Stimulated activated naive B cell treated with anti-CD40 and anti-IgM and Interleukin-4, amounts not matched to agents 10 μg/mL and 1 μg/mL and 100 μg/mL, for 72 hours (primary cell): ENCODE measurements at places on chromosomes 12 and 14.

- no peak for DNase-seq
Measured at GRCh38 chr14:35117112-35117511, 4.7 kb downstream of the PPP2R3C start.

DNA sequence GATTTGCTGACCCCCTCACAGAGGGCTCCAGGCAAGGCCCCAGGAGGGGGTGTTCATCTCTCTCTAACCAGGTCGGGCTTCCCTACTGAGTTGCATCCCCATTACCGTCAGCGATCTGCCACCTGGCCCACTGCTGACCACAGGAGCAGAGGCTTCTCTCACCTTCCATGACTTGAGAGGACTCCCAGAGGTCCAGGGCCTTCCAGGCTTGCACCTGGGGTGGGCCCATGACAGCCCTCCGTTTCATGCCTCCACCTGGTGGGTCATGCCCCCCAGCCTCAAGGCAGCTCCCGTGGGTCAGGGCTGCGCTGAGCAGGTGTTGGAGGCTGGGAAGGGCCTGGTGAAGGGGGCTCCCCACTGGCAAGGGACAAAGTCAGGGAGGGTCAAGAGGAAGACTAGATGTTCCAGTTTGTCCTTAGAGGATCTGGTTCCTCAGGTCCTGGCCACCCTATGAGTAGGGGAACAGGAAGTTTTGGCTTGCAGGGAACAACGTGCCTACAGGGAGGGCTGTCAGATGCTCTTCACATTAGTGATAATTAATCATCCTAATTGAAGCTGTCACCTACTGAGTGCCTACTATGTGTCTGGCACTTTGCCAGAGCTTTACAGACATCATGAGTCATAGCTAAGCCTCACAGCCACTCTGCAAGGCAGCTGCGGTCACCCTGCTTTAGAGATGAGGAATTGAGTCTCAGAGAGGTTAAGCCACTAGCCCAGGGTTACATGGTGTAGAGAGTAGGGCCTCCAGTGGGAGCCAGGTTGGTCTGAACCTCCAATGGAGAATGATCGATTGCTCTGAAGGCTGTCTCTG, 13.8 kb downstream of the NFKBIA start:
- DNase-seq: no peak

GRCh38 chr14:99592933-99593753, 10.9 kb downstream of the CCDC85C start:
- no peak for DNase-seq

DNA sequence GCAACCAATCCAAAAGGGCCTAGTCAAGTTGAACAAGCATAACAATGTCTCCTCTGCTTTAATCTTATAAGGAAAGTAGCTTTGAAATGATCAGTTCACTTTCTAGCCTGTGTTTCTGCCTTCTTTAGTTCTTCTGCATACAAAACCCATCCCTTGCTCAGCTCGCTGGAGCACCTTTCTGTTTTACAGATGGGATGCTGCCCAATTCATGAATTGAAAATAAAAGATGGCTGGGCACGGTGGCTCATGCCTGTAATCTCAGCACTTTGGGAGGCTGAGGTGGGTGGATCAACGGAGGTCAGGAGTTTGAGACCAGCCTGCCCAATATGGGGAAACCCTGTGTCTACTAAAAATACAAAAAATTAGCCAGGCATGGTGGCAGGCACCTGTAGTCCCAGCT, 4.5 kb upstream of the RFC5 start:
- no peak for DNase-seq

DNA sequence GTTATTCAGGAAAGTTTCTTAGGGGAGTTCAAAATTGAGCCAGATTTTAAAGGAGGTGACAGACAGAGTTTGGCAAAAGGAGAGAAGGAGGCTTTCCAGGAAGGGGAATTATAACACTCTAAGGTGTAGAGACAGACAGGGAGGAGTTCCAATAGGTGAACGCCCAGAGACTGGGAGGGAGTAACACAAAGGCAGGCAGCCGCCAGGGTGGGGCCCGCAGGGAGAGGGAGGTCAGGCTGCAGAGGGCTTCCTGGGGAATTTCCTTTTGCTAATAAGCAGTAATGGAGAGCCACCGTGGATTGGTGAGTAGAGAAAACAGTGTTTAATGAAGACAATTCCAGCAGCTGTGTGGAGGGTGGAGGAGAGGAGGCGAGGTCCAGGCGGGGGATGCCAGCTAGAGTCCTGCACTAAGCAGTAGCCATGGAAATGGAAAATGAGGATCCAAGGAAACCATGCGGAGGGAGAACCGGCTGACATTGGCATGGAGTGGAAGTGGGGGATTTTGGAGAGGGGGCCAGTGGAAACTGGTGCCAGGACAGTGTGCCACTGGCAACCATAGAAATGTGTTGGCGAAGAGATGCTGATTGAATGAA, 22.2 kb downstream of the GRIN2B start:
- DNase-seq: no peak

- DNase-seq: no peak
Measured at GRCh38 chr12:125243811-125244210, 178.6 kb downstream of the AACS start.

- no peak for DNase-seq
Measured at GRCh38 chr14:93981316-93982229, 5.2 kb upstream of the ASB2 start.

DNA sequence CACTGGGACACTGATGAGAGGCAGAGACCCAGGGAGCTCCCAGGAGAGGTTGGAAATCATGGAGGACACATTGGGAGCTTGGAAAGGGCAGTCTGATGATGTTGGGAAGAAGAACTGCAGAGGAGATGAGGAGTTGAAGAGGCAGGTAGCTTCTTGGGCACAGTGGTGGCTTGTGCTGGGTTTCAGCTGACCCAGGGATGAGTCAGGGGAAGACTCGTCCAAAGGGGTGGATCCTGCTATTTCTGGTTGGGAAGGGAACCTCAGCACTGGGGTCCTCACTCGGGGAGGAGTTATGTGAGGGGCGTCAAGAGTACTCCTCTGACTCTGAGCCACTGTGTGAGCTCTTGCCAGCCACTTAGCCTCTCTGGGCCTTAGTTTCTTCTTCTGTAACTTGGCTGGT, 11.5 kb downstream of the ADCY4 start:
- no peak for DNase-seq

GRCh38 chr12:132881818-132882217, 5.6 kb downstream of the CHFR start:
- DNase-seq: no peak
